ENCODE measurements at places on chromosomes 11 and 22. TPM values are rescaled to one million over a fixed set of nuclear protein-coding genes. Genes with fewer than 3 reads are reported as not detected.

Gene MPZL3
- 7.0 TPM for total RNA-seq

DNA sequence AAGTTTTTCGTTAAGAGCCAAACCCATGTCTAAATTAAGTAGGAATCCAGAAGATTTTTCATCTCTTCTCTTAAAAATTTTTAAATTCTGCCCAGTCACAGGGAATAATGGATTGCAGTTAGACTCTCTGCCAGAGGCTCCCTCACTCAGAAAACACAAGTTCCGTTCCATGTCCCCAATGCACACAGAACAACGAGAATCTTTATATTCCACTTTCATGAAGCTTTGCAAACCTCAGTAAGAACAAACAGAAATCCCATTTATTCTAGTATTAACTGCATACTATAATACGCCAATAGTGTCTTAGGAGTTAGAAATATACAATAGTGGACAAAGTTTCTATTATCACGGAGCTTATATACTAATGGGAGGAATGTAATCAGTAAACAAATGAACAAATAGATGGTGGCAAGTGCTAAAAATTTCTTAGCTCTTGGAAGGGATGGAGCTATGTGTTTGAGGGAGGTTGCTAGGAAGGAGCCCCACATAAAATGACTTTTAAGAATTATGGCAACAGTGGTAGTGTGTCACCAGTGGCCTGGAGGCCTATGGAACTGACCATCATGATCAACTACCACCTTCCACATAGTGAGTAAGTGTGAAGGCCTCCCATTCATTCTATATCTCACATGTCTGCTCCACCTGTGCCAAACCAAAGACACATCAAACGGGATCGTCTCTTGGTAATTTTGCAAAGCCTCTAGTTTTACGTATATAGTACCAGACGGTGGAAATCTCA lies 24.9 kb downstream of the PICALM start:
- no peak overlapping the region for H3K27ac ChIP-seq
- no peaks in the 10 kb centered on the region for H3K27me3 ChIP-seq
- no peak for DNase-seq
- H3K36me3 ChIP-seq = no peaks in the 10 kb centered on the region
- no peak overlapping the region for H3K4me3 ChIP-seq

DNA sequence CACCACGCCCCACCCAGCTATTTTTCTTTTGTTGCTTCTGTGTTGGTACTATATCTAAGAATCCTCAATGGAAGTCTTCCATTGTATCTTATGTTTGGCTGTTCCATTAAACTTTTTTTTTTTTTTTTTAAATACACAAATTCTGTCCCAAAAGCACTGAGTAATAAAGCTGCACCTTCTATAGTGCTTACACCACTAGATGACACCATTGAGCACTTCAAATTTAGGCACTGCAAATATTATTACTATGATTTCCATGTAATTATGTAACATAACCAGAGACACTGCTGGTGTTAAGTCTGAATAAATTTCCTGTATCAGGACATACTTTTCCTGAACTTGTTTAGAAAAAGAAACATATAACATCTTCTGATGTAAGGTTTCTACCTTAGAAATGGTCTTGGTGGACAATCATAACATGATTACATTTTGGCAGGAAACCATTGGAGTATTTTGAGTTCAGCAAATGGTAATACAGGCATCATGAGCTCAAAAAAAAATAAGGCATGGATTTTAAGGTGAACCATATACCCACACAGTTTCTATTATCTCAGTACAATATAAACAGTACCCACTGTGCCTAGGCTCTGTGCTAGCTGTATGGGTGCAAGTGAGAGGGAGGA lies 110.5 kb downstream of the ATG16L2 start:
- no peaks in the 10 kb centered on the region for H3K36me3 ChIP-seq
- no peaks in the 10 kb centered on the region for H3K27me3 ChIP-seq
- DNase-seq = peak; percentile 65
- no peak overlapping the region for H3K27ac ChIP-seq

DNA sequence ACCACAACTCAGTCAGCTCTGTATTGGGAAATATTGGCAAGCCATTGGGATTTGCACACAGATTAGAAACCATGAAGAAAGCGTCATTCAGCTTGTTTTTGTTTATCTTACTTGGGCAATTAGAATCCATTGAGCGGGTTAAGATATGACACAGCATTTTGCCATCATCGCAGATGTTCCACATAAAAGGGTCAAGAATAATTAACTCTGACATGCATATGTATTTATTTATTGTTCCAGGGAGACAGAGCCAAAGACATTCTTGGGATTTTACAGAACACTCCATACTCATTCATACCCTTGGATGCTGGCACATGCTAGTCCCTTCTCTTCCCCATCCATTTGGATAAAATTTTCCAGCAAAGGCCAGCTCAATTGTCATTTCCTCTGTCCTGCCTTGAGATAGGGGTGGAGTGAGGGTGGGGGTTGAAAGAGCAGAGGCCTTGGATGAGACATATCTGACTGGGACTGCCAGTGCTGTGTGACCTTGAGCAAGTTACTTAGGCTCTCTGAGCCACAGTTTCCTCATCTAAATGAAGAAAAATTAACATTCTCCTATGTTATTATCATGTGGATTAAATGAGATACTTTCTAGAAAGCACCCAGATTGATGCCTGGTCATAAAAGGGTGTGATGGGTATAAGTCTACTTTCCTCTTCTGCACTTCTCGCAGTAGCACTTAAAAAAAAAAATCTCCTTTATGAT lies 179.7 kb downstream of the RRAS2 start:
- no peaks in the 10 kb centered on the region for H3K4me1 ChIP-seq
- H3K4me3 ChIP-seq = no peak overlapping the region
- DNase-seq = no peak
- no peaks in the 10 kb centered on the region for H3K36me3 ChIP-seq
- H3K27me3 ChIP-seq = peaks cover 3% of the 10 kb centered on the region

DNA sequence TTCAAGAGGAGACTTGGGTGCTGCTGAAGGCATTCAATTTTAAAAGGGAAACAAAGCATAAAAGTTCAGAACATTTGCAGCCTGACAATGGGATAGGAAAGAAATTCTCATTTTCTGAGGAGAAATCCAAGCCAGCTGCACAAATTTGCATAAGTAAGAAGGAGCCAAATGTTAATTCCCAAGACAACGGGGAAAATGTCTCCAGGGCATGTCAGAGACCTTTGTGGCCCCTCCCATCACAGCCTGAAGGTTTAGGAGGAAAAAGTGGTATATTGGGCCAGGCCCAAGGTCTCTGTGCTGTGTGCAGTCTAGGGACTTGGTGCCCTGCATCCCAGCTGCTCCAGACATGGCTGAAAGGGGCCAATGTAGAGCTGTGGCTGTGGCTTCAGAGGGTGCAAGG lies 12.7 kb upstream of the OR51F1 start:
- H3K4me3 ChIP-seq = no peak overlapping the region
- H3K36me3 ChIP-seq = no peaks in the 10 kb centered on the region
- no peaks in the 10 kb centered on the region for H3K27me3 ChIP-seq
- no peak overlapping the region for H3K27ac ChIP-seq
- DNase-seq = no peak
- no peaks in the 10 kb centered on the region for H3K4me1 ChIP-seq

GRCh38 chr11:128196235-128196634 lies 391.1 kb downstream of the ETS1 start:
- H3K4me3 ChIP-seq = no peak overlapping the region
- H3K27me3 ChIP-seq = no peaks in the 10 kb centered on the region
- no peaks in the 10 kb centered on the region for H3K4me1 ChIP-seq
- no peak for DNase-seq
- H3K27ac ChIP-seq = no peak overlapping the region
- no peaks in the 10 kb centered on the region for H3K36me3 ChIP-seq

DNA sequence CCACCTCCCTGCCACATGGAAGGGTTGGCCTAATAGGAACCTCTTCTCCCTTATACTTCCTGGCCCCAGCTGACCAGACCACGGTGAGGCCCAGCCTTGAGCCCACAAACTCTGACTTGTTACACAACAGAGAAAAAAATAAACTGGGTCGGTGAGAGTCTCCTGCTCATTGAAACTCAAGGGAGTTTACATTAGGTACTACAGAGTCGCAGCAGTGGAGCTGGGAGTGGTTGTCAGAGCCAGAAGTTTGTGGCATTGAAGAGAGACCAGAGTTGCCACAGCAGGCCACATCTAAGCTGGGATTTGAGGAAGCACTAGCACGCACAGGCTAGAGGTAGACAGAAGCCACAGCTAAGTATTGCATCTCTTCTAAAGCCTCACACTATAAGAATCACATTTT lies 296.2 kb downstream of the DDX10 start:
- H3K4me1 ChIP-seq = peaks cover 27% of the 10 kb centered on the region
- no peak for DNase-seq
- no peaks in the 10 kb centered on the region for H3K36me3 ChIP-seq
- H3K27ac ChIP-seq = no peak overlapping the region
- no peak overlapping the region for H3K4me3 ChIP-seq

DNA sequence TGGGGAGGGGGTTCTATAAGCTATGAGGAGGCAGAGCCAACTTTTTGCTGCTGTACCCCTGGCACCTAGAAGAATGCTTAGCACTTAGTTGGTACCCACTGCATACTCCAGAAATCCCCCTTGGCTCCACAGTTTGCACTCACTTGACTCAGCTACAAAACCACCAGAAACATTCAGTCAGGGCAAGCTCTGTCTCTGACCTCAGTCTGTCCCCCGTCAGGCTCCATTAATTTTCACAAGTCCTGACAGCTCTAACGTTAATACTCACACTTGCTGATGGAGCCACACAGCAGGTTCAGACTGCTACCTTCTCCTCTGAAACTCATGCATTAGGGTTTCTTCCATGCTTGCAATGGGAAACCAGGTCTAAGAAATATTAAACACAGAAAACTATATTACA lies 81.7 kb downstream of the MPPED2 start:
- no peak overlapping the region for H3K4me3 ChIP-seq
- H3K27me3 ChIP-seq = no peaks in the 10 kb centered on the region
- DNase-seq = no peak
- H3K4me1 ChIP-seq = no peaks in the 10 kb centered on the region
